Heart left ventricle (tissue), 16 donors: ENCODE measurements at places on chromosomes 13 and 19. TPM values are rescaled to one million over a fixed set of nuclear protein-coding genes. Genes with fewer than 3 reads are reported as not detected.

GRCh38 chr13:78701383-78701782 lies 42.4 kb upstream of the OBI1 start:
- DNase-seq = no peak

DNA sequence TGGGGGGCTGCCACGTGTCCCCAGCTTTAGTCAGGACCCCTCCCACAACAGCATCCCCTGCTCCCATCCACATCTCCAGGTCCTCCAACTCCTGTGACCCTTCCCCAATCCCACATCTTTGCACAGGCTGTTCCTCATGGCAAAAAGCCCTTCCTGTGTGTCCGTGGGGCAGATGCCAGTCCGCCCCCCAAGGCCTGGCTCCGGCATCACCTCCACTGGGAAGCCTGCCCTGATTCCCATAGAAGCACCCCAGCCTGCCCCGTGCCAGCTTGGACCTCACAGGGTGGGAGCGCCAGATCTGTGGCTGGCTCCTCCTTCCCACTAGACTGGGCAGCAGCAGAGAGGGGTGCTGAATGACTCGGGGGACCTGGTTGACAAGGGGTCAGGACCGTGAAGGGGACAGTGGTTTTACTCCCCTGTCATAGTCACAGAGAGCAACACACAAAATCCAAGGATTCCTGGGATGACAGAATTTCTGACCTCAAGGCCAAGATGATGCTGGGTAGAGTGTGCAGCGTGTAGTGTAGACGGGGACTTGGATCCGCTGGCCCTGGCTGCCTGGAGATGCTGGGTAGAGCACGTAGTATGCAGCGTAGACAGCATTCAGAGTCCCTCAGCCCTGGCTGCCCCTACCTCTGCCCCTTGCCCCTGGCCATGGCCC lies 13.3 kb downstream of the KLF2 start:
- DNase-seq = no peak

DNA sequence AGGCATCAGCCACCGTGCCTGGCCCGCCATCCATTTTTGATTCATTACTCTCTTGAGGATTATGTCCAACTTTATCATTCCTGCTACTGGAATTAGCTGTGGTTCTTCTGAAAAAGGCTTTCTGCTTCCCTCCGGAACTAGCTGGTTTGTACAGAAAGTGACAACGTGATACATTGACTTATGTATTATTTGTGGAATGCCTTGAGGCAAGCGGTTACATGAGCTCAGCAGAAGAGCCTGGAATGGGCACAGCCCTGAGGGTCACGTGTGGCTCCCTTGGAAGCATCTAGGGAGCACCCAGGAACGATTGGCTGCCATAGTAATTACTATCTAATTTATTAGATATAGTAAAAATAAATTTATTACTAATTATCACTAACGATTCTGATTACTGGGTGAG lies 14.4 kb upstream of the RETN start:
- no peak for DNase-seq

DNA sequence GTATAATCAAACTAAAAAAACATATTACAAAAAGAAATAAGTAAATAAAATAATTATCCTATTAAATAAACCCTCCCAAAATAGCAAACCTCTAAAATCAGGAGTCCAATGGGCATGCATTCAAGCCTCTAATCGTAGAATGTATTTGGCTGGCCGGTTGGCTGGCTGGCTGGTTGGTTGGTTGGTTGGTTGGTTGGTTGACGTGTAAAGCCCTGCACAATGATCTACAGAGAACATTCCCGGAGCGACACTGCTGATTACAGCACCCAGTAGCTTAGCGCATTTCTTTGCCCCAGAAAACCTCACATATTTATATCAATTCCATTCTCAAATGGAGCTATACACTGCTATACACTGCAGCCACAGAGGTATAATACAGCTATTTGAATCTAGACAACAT lies 65.6 kb downstream of the SACS start:
- DNase-seq = peak; percentile 54

GRCh38 chr13:22915442-22916082 lies 265.2 kb upstream of the SGCG start:
- no peak for DNase-seq

DNA sequence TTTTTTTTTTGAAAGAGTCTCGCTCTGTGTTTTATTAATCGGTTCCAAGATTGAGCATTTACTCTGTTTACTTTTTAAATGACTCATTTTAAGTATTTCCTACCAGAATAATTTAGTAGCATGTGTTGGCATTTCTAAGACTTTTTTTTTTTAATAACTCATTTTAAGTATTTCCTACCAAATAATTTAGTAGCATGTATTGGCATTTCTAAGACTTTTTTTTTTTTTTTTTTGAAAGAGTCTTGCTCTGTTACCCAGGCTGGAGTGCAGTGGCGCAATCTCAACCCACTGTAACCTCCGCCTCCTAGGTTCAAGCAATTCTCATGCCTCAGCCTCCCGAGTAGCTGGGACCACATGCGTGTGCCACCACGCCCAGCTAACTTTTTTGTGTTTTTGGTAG lies 13.1 kb downstream of the SETDB2 start:
- no peak for DNase-seq

DNA sequence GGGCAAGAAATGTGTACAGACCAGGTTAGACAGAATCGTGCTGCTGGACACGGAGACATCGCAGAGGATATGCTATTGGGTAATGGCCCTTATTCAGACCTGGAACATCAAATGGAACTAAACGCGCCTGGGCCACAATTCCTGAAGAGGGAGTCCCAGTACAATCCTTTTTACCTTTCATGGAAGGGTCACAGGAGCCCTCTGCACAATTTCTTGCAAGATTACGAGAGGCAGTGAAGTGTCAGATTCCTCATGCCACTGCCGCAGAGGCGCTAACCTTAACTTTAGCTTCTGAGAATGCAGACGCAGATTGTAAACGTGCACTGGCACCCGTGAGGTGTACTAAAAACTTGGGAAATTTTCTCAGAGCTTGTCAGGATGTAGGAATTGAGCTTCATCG lies 18.1 kb downstream of the CLEC4M start:
- no peak for DNase-seq

GRCh38 chr19:23917856-23918255 lies 3.2 kb downstream of the ZNF726 start:
- DNase-seq = no peak

ZNF726 gene
- polyA plus RNA-seq = 0.24 TPM

ZNF98 gene
- 0.19 TPM for polyA plus RNA-seq

MYO9B gene
- 39.6 TPM for polyA plus RNA-seq
